ENCODE measurements at places on chromosomes 6 and 20.

- DNase-seq = no peak
- no peaks in the 10 kb centered on the region for H3K4me1 ChIP-seq
- no peak overlapping the region for H3K4me3 ChIP-seq
- H3K36me3 ChIP-seq = no peaks in the 10 kb centered on the region
- H3K27me3 ChIP-seq = peaks cover 7% of the 10 kb centered on the region
These were observed 46.0 kb upstream of the TASP1 start for GRCh38 chr20:13684566-13685222.

DNA sequence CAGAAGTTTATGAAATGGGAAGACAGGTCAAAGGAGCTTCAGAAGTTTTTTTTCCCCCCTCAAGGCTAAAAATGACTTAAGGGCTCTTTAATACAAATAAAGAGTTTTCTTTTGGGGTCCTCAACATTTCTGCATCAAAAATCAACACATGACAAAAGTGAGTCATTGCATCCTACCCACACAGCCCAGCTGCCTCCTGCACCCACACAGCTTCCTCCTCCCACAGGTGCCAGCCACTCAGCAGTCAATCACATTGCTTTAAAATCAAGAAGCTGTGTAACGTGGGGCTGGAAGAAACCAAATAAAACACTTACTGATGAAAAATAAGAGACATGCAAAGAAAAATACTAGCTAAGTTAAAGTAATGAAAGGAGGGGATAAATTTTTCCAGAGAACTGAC, 68.5 kb downstream of the MAP3K5 start:
- H3K27me3 ChIP-seq = no peaks in the 10 kb centered on the region
- no peak for DNase-seq
- peaks cover 2% of the 10 kb centered on the region for H3K4me1 ChIP-seq
- H3K4me3 ChIP-seq = no peak overlapping the region
- no peaks in the 10 kb centered on the region for H3K36me3 ChIP-seq
- H3K27ac ChIP-seq = no peak overlapping the region

DNA sequence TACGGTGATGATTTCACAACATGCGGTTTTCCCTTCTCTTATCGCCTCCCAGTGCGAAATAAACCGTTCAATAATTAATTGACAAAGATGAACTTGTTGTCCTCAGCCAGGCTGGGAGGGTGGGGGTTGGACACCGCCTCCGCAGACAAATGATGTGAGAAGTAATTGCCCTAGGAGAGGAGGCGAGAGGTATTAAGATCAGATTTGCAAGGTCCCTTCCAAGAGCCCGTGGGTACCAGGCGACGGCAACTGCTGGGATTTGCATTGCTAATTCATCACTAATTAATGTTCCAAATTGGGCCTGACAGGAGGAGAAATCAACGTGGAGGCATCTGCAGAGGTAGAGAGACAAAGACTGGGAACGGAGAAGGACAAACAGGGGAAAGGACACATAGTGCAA, 90.2 kb upstream of the CCDC167 start:
- H3K27ac ChIP-seq = no peak overlapping the region
- no peaks in the 10 kb centered on the region for H3K27me3 ChIP-seq
- no peak overlapping the region for H3K4me3 ChIP-seq
- DNase-seq = no peak
- H3K36me3 ChIP-seq = no peaks in the 10 kb centered on the region
- no peaks in the 10 kb centered on the region for H3K4me1 ChIP-seq

DNA sequence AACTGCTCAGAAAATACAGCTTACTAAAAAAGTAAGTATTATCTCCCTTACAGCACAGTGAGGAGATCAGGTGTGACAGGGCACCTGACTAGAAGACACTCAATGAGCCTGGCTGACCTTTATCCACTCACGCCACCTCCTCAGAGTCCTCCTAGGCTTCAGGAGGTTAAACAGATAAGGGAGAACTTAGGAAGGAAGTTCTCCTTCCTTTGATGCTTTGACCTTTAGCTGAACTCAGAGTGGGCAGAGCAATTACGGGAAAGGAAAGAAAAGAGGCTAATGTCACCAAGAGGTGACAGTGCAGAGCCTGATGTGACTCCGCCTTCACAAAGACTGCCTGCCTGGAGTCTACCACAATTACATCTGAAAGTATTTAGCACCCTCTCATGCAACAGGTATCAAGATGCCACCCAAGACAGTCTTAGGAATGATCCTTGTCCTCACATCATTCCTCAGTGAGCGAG, 36.7 kb downstream of the MAN1A1 start:
- no peaks in the 10 kb centered on the region for H3K27me3 ChIP-seq
- peak overlapping the region; percentile 81 for H3K27ac ChIP-seq
- H3K36me3 ChIP-seq = no peaks in the 10 kb centered on the region

GRCh38 chr20:33337531-33338165, 54.6 kb downstream of the BPIFB1 start:
- peaks cover 12% of the 10 kb centered on the region for H3K27me3 ChIP-seq
- DNase-seq = no peak
- no peak overlapping the region for H3K27ac ChIP-seq
- no peak overlapping the region for H3K4me3 ChIP-seq
- no peaks in the 10 kb centered on the region for H3K4me1 ChIP-seq
- no peaks in the 10 kb centered on the region for H3K36me3 ChIP-seq

DNA sequence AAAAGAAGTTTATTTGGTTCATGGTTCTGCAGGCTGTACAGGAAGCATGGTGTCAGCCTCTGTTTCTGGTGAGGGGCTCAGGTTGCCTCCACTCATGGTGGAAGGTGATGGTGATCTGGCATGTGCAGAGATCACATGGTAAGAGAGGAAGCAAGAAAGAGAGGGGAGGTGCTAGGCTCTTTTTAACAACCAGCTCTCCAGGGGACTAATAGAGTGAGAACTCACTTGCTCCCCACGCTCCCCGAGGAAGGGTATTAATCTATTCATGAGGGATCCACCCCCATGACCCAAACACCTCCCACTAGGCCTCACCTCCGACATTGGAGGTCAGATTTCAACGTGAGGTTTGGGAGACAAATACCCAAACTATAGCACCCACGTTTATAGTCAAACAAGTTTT, 4.0 kb upstream of the GJB7 start:
- H3K27ac ChIP-seq = no peak overlapping the region
- DNase-seq = no peak
- no peaks in the 10 kb centered on the region for H3K27me3 ChIP-seq
- no peaks in the 10 kb centered on the region for H3K36me3 ChIP-seq

- no peak overlapping the region for H3K4me3 ChIP-seq
- no peaks in the 10 kb centered on the region for H3K27me3 ChIP-seq
- DNase-seq = no peak
- no peaks in the 10 kb centered on the region for H3K4me1 ChIP-seq
These were observed 569.7 kb upstream of the CITED2 start for GRCh38 chr6:139944131-139944530.

GRCh38 chr6:121794630-121795029, 359.2 kb downstream of the GJA1 start:
- no peaks in the 10 kb centered on the region for H3K27me3 ChIP-seq
- no peaks in the 10 kb centered on the region for H3K36me3 ChIP-seq
- H3K27ac ChIP-seq = no peak overlapping the region

DNA sequence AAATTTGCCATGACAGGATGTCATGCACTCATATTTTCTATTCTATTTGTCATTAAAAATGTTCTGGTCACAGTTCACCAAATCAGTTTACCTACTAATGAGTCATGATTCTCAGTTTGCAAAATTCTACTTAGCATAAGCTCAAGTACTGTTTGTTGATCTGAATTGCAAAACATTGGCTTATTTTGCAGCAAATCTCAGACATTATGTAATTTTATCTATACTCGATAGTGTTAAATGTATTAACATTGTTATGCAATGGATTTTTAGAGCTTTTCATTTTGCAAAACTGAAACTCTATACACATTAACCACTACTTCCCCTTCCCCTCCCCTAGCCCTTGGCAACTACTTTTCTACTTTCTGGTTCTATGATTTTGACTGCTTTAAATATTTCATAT, 213.8 kb upstream of the ZFP64 start:
- H3K4me3 ChIP-seq = no peak overlapping the region
- H3K27ac ChIP-seq = peak overlapping the region; percentile 77
- no peaks in the 10 kb centered on the region for H3K36me3 ChIP-seq
- H3K4me1 ChIP-seq = peaks cover 44% of the 10 kb centered on the region

DNA sequence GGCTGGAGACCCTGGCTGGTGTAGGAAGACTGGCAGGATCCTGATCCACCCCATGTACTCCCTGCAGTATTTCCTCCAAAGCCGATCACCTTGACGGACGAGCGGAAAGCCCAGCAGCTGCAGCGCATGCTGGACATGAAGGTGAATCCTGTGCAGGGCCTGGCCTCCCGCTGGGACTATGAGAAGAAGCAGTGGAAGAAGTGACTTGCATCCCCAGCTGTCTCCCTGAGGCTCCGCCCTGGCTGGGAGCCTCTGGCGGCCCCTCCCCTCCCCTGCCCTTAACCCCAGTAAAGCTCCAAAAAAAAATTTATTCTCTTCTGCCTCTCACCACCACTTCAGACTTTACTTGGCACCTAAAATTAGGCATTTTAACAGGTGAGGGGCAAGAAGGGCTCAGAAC, 7.0 kb downstream of the COX4I2 start:
- no peak overlapping the region for H3K27ac ChIP-seq
- no peaks in the 10 kb centered on the region for H3K36me3 ChIP-seq
- no peaks in the 10 kb centered on the region for H3K4me1 ChIP-seq
- DNase-seq = no peak

DNA sequence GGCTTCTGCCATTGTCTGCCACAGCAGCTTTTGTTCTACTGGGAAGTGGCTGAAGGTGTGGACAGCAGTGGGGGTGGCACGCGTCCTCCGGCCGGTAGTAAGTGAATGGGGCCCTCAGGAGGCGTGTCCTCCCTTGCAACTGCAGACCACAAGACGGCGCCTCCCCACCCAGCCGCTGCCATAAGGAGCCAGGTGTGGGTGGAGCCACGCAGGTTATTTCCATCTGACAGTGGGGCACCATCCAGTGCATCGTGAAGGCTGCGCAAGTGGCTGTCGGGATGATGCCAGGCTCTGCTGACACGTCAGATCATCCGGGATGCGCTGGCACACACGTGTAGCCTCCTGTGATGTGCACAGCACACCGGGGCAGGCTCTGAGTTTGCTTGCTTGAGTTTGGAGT, 379.7 kb downstream of the CDH4 start:
- H3K4me3 ChIP-seq = no peak overlapping the region
- H3K4me1 ChIP-seq = no peaks in the 10 kb centered on the region
- H3K27ac ChIP-seq = no peak overlapping the region
- no peaks in the 10 kb centered on the region for H3K36me3 ChIP-seq
- no peak for DNase-seq
